BE2C (cell line): ENCODE measurements at places on chromosomes 1 and 21.
A peak's percentile ranks its signal among the peaks of the same experiment; 100 is the strongest.

- DNase-seq: no peak
Measured at GRCh38 chr1:39044762-39045161, 18.6 kb downstream of the NDUFS5 start.

- peak; percentile 27 for DNase-seq
Measured at GRCh38 chr1:207873055-207873890, 37.7 kb downstream of the CD34 start.

GRCh38 chr1:239155466-239156091 lies 230.8 kb upstream of the CHRM3 start:
- DNase-seq: no peak

DNA sequence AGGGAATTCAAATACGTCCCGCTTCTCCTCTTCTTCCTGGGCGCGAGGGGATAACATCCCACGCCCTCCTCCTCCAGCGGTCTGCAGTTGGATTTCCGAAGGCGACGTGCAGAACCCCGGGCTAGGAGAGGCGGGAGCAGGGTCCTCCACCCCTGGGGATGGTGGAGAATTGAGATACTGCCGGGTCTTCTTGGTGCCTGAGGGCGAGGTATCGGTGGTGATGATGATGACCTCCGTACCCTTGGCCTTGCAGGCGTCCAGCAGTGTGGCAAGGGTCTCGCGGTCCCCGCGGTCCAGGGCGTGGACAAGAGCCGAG lies 3.2 kb upstream of the LIX1L start:
- DNase-seq: peak; percentile 21

GRCh38 chr1:61241411-61241838 lies 159.1 kb downstream of the NFIA start:
- no peak for DNase-seq

GRCh38 chr1:8424539-8425116 lies 106.7 kb downstream of the SLC45A1 start:
- DNase-seq: no peak

DNA sequence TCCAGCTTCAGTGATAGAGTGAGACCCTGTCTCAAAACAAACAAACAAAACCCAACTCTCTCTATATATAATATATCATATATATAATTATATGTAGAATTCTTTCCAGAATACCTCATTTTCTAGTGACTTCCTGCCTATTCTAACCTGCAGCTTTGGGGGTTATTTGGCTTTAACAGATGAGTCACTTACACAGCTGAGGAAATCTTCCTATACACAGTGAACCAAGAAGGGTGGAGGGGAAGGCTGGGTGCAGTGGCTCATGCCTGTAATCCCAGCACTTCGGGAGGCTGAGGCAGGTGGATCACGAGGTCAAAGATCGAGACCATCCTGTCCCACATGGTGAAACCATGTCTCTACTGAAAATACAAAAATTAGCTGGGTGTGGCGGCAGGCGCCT lies 9.2 kb downstream of the RAB29 start:
- no peak for DNase-seq

DNA sequence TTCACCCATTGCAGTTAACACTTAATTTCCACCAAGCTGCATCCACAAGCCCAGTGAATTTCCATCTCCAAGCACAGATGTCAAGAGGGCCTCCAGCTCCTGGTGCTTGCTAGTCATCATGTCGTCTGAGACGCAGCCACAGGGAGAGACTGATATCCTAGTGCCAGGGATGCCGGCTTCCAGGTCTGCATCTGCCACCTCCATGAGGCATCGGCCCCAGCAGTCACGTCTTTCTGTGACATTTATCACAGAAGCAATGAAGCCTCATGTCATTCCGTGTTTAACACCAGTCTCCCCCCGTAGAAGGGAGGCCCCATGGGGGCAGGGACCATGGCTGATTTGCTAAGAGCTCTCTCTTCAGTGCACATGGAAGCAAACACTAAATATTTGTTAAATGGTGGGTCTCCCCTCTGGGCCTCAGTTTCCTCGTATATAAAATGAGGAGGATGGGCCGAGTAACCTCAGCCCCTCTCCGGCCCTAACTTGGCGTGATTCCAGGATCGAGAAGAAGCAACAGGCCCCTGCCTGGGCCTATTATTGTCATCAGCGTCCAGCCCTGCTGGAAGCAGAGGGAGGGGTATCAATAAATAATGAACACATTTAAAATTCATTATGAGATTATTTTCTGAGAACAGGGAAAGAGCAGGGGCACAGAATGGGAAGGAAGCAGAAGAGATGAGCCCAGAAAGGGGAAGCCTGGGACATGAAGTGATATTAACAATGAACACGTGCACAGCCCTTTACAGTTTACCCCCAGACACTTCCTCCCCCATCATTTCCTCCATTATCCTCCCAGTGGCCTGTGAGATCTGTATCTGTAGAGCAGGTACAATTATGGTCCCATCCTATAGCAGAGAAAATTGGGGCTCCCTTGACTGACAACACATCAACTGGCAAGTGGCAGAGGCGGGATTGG lies 837 bp upstream of the C1QB start:
- DNase-seq: no peak

GRCh38 chr1:244327533-244327932 lies 124.2 kb downstream of the ADSS2 start:
- DNase-seq: no peak

- no peak for DNase-seq
Measured at GRCh38 chr1:8002329-8002910, 23.7 kb downstream of the ERRFI1 start.

- peak; percentile 67 for DNase-seq
Measured at GRCh38 chr1:43073490-43074230, 98.4 kb downstream of the EBNA1BP2 start.

DNA sequence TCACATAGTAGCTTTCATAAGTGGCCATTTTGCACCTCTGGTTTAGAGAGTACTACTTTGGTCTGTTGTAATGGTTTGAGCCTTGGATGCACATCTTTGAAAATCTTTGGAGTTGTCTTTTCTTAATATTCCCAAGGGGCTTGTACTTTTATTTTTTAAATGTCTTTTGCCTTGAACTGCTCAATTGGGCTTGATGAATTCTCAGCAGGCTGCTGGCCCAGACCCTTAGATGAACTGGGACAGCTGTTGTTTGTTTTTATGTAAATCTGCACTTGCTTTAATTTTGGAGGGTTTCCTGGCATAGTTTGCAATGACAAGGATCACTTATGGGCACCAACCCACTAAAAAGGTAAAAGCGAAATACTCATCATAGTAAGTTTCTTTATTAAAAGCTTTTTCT lies 24.9 kb downstream of the NGF start:
- no peak for DNase-seq

DNA sequence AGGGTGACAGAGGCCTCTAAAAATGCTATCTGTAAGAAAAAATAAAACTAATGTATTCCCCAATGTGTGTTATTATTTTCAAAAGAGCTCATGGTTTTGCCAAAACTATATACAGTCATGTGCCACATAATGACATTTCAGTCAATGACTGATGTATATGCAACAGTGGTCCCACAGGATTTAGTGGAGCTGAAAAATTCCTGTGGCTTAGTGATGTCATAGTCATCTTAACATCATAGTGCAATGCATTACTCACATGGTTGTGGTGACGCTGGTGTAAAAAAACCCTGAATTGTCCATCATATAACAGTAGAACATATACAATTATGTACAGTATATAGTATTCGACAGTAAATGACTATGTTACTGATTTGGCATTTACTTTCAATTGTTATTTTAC lies 172.4 kb downstream of the CACNA1E start:
- no peak for DNase-seq

- peak; percentile 9 for DNase-seq
Measured at GRCh38 chr1:59414406-59415133, 117.7 kb downstream of the FGGY start.

DNA sequence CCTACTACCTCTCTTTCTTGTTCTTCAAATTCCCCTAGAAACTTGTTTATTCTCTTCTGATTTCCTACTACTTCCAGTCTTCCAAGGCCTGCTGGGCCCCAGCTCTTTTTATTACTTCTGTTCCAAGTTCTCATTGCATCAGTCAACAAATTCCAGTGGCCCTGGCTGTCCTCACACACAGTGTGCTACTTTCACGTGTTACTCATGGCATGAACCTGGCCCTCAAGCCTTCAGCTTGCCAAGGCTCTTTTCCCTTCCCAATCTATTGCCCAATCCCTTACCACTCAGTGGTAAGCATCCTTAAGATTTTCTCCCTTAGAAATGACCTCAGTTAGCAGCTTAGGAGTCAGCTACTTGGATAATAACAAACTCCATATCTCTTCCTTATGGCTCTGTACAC lies 613.5 kb downstream of the LMO4 start:
- no peak for DNase-seq

DNA sequence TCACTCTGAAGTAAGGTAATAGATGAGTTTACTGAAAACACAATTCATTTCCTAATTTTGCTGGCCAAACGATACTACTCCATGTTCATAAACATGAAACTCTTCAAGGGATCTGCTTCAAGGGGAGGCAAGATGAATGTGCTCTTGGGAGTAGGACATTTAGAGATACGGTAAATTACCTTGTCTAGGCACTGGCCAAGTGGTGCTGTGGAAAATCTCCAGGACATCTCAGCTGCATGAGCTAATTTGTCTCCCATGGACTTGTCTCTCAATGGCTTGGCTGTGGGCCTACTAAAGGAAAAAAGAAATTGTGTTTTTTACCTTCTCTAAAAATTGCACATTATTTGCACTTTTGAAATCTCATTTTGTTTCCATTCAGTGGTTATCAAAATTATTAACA lies 780.6 kb downstream of the LTN1 start:
- no peak for DNase-seq

DNA sequence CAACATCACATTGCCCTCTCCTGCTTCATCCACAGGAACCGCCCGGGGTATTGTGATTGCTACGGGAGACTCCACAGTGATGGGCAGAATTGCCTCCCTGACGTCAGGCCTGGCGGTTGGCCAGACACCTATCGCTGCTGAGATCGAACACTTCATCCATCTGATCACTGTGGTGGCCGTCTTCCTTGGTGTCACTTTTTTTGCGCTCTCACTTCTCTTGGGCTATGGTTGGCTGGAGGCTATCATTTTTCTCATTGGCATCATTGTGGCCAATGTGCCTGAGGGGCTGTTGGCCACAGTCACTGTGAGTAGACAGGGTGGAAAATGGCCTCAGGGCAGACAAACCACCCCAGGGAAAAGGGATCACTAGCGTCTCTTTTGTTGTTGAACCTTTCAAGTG lies 12.7 kb downstream of the ATP1A4 start:
- no peak for DNase-seq

GRCh38 chr1:81954534-81955020 lies 153.8 kb downstream of the ADGRL2 start:
- no peak for DNase-seq

GRCh38 chr1:79704067-79704466 lies 697.5 kb upstream of the ADGRL4 start:
- no peak for DNase-seq
